ENCODE measurements at places on chromosomes 16 and 17.

DNA sequence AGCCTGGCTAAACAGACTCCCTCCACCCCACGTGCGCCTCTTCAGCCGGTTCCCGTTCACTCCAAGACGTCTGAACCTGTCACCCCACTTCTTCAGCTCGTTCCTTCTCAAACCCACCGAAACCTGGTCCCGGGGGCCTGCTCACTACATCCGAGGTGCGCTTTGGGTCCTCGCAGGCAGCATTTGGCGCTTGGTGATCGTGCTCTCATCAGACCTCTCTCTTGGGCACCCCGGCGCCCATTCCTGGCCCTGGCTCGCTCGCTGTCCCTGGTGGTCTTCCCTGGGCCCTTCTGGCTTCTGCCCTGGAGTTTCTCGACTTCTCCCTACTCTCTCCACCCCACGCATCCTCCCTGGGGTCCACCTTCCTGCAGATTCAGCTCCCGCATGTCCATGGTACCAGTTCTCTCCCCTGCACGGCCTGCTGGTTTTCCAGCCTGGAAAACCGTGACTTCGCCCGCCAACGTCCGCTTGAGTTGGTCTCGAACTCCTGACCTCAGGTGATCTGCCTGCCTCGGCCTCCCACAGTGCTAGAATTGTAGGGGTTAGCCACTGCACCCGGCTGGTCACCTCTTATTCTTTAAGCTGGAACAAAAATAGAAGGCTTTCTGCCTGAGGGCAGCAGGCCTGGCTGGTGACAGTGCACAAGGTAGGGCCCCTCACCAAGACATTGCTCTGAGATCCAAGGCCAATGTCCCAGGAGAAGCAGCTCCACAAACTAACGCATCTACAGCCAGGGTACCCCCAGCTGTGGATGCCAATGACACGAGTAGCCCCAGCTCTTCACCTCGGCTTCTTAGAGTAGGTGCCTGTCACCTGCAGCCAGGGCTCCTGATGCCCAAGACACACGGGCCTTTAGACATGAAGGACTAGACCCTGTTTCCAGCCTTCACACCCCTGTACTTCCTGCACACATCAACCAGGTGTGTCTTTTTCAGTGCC lies 1.1 kb upstream of the MEAK7 start:
- no peak for DNase-seq

GRCh38 chr17:40456396-40456951 lies 13.2 kb downstream of the IGFBP4 start:
- no peak for DNase-seq

- DNase-seq = no peak
These were observed 21.6 kb downstream of the ZNF276 start for GRCh38 chr16:89742948-89743347.

DNA sequence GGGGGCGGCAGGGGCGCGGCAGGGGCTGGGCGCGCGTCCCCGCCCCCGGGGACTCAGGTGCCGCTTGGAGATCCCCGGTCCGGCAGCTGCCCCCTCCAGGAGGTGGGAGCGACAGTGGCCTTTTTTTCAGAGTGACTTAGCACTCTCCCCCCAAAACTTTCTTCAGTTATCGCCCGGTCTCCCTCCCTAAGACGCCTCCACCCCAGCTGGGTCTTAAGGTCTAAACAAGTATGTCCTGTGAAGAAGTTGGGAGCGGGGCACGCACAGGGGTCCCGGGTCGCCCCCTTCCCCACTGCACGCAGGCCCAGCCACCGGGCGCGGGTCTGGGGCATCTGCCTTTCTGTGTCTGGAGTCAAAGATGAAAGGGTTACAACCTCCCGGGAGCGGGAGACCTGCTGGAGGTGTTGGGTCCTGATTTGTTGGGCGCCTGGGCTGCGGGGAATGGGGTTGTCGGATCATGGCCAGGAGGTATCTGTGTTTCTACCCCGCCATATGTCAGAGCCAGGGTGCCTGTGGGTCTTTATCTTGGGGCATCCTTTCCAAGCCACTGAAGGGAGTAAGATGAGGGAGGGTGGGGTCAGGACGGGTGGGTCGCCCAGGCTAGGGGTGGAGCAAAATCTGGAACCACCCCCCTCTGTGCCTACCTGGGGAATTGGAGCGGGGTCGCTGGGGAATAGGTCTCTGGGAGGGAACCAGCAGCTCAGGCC lies 757 bp downstream of the FMNL1 start:
- DNase-seq = no peak

GRCh38 chr16:3519581-3519980 lies 18.8 kb downstream of the CLUAP1 start:
- no peak for DNase-seq

- DNase-seq = no peak
These were observed 353.9 kb upstream of the C16orf82 start for GRCh38 chr16:26712876-26713275.

DNA sequence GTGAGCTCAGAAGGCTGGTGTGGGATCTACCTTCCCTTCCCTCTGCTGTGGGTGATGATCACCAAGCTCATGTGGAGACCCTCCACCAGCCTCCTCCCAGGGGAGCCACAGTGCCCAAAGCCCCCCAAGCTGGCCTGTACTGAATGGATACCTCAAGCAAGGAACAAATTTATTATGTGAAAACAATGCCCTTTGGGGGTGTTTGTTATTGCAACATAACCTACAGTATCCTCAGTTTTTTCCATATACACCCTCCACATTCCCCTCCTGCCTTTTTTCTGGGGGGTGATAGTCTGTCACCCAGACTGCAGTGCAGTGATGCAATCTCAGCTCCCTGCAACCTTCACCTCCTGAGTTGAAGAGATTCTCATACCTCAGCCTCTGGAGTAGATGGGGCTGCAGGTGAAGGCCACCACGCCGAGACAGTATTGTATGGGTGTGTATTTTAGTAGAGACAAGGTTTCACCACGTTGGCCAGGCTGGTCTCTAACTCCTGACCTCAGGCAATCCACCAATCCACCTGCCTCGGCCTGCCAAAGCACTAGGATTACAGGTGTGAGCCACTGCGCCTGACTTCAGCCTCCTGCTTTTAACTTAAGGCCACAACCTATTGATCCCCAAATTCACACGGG lies 215.9 kb downstream of the CPPED1 start:
- no peak for DNase-seq

DNA sequence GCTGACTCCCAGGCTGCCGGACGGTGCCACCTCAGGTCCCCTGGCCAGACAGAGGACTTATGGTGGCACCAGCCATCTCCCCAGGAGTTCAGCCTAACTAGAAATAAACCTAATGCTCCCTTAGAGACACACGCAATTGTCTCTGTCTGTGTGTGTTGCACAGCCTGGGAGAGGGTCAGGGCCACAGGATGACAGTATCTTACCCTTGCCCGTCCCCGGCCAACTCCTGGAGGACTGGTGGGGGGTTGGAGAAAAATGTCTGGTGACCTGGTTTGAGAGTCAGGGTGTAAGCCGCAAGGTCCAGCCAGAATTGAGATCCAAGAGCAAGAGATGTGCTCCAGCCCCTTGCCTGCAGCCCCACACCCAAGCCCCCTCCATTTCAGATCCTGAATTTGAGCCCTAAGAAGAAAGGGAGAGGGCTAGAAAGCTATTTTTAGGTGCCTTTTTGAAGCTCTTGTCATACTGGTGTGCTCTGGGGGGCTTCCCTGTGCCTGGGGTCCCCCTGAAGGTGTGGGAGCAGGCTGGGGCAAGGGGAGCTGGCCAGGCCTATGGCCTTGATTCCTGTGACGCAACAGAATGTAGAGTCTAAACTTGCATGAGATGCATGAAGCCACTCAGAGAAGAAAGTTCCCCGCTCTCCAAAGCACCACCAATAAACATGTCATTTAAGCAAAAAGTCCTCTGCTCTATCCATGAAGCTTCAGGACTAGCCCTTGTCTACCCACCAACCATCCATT lies 12.9 kb downstream of the ZNF319 start:
- DNase-seq = no peak

DNA sequence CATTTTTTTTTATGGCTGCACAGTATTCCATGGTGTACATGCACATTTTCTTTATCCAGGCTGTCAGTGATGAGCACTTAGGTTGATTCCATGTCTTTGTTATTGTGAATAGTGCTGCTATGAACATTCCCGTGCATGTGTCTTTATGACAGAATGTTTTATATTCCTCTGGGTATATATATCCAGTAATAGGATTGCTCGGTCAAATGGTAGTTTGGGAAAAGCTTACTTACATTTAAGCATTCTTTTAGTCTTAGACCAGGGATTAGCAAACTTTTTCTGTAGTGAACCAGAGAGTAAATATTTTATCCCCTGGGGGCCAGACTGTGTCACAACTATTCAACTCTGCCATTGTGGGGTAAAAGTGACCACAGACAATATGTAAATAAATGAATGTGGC lies 40.2 kb downstream of the MED13 start:
- DNase-seq = no peak

DNA sequence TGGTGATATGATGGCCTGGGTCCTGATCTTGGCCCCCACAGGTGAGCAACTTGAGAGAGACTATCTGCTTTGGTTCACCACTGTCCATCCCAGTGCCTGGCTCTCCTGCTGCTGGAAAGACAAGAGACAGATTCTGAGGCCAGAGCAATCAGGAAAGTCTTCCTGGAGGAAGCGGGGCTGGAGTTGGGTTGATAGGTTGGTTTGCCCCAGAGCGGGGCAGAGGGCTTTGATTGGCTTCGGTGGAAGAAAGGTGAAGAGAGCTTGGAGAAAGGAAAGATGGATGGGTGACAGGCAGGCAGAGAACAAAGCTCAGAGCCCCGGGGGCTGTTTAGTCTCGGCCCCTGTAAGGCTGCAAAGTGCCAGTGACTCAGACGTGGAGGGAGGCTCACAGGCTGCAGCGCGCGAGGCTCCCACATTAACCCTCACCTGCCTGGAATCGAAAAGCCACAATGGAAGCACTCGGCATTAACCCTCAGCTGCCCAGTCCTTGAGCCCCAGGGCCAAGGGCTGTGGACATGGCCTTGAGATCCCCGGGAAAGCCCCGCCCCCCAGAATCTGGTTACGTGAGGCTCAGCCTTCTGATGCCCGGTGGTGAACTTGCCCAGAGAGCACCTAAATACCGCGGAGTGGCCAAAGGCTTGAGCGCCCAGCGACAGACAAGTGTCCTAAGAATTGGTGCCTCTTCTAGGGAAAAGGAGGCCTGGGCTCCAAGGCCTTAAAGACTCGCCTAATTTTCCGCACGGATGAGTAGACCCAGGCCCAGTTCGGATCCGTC lies 996 bp upstream of the CPNE2 start:
- no peak for DNase-seq

DNA sequence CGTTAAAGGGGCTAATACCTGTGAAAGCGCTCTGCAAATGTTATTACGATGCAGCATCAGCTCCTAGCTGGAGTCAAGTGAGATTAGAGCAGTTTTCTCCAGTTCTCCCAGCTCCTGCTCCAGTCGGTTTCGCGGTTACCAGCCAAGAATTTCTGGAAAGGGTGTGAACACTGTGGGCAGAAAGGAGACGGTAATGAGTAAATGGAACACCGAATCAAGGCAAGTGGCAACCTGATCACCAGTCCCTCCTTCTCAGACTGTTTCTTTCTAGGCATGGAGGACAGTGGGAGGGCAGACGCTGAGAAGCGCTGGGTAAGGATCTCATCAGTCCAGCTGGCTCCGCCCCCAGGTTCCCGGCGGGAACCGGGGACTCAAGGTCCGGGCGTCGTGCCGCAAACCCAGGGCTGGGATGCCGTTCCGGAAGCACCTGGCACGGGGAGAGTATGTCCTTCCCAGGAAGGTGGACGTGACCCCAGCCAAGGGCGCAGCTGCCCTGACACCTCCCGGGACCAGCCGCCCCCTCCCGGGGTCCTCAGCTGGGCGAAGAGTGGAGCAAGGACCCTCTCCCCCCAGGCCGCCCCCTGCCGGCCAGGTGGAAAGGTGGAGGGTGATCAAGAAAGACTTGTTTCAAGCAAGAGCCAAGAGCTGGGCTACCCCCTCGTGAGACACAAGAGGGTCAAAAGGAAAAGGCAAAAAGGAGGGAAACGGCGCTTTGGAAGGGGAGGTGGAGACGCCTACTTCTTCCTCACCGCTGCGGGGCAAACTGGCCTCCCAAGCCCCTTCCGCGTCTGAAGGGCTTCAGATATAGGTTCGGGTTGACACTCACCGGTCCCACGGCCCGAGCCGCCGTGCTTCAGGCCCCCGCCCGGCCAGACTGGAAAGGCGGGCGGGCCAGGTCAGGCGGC lies 481 bp downstream of the MYO19 start:
- DNase-seq = peak; percentile 57

Measured in T-helper 1 cell (primary cell).